Fibroblast of villous mesenchyme (primary cell): ENCODE measurements at places on chromosomes 6 and 20. TPM values are rescaled to one million over a fixed set of nuclear protein-coding genes. Genes with fewer than 3 reads are reported as not detected.

CNPY3 gene
- 26.7 and 36.7 TPM in 2 replicates for total RNA-seq

EEF1A2 gene
- total RNA-seq = under 0.01 and 0.43 TPM in 2 replicates

ARMH2 gene
- total RNA-seq = not detected in 2 replicates

PTCHD4 gene
- total RNA-seq = 4.2 and 4.7 TPM in 2 replicates

EDN1 gene
- total RNA-seq = 2.2 and 2.9 TPM in 2 replicates

NOTCH4 gene
- total RNA-seq = 1.3 and 1.6 TPM in 2 replicates

PDE10A gene
- 5.6 and 9.0 TPM in 2 replicates for total RNA-seq

SLC22A2 gene
- total RNA-seq = under 0.01 TPM in 2 replicates

MROH8 gene
- 2.6 and 3.5 TPM in 2 replicates for total RNA-seq

MPIG6B gene
- not detected in 2 replicates for total RNA-seq

RIPPLY2 gene
- total RNA-seq = not detected in 2 replicates

PTK6 gene
- under 0.01 TPM in 2 replicates for total RNA-seq

SLC17A9 gene
- total RNA-seq = 23.7 and 24.8 TPM in 2 replicates

VWA7 gene
- total RNA-seq = under 0.01 TPM in 2 replicates
